CD4-positive, alpha-beta T cell treated with Interleukin-15 for 4 hours (primary cell): ENCODE measurements at places on chromosomes 6 and 20.

DNA sequence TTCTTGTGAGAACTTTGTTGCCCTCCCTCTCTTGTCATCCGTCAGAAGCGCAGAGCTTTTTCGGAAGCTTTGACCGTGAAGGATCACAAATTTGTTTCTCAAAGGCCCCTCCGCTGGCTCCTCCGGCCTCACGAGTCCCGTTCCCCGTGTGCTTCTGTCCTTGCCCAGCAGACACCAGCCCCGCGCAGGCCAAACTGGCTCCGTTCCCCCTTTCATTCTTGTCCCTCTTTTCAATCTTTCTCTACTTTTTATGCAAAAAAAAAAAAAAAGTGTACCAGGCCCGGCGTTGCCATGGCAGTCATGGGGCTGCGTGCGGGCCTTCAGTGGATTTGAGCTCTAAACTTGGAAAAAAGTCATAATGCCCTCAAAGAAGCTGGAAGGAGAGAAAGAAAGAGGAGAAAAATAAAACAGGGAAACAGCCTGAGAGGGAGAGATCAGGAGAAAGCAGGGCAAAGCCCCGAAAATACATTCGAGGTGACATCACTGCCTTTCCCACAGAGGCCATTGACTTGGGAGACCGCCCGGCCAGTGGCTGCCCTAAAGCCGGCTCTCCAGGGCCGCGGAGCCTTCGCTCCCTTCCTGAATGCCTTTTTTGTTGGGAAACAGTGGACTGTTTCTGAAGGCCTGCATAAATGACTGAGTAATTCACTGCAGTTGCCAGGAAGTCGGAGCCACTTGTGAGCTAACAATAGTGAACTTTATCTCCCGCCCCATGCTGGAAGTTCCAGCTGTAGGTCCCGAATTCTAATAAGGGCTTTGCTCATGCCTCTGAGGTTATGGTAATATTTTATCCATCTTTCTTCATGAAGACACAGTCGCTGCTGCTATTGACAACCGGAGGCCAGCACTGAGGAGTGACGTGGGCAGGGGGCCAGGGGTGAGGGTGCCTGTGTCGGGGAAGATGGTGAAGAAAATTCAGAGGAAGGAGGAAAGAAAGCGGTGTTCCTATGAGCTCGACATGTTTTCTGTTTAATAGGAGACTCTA lies 670.9 kb downstream of the QKI start:
- DNase-seq = no peak

- DNase-seq = no peak
Observed at GRCh38 chr6:3309391-3310050, 50.8 kb downstream of the PSMG4 start.

DNA sequence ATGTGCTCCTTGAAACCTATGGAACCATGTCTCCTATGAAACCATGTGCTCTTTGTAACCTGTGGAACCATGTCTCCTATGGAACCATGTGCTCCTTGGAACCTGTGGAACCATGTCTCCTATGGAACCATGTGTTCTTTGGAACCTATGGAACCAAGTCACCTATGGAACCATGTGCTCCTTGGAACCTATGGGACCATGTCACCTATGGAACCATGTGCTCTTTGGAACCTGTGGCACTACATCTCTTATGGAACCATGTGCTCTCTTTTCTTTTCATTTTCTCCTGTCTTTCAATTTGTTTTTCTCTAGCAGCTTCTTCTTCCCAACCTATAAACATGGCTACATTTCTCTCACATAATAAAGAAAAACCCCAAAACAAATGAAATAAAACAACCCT lies 11.9 kb upstream of the CCN2 start:
- DNase-seq = no peak

DNA sequence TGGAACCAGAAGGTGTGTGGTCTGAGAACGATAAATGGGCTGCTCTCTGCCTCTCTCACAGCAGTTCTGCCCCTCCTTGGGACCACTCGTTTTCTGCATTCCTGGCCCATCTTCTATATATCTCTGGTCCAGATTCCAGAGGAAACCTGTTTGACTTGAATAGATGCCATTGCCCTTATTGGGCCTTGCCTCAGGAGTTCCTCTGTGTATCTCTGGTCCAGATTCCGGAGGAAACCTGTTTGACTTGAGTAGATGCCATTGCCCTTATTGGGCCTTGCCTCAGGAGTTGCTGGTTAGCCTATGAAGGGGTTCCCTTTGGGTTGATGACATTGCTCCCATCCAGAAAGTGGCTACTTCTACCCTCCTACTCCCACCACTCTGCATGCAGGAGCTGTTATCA lies 189.4 kb downstream of the SLC16A10 start:
- DNase-seq = no peak

DNA sequence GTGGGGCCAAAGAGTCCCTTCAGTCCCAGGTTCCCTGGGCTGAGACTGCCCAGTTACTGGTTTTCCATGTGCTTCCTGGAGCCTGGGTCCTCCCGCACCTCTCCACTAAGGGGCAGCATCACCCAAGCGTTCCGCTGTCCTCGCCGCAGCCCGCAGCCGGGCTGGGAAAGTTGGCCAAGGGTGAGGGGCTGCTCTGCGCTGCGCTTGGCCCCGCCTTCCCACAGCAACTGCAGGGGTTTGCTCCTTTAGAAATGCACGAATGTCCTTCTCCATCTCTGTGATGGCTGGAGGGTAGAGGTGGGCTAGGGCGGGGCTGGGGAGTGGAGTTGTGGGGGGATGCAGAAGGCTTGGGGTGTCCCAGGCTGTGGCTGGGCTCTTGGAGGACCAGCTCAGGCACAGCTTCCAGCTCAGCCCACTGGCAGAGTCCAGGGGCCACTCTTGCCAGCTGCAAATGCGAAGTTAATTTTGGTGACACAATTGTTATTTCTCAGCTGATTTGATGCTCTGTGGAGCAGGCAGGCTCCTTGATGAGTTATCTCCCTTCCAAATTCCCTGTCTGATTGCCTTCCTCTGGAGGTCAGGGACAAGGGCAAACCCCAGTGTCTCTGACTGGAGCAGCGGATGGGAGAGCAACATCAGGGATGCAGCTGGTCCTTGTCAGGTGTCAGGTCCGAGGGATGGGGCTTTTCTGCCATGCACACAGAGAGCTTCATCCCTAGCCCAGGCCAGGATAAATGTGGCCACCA lies 63.2 kb downstream of the NOL4L start:
- DNase-seq = peak; percentile 68

GRCh38 chr6:3403238-3404173 lies 53.3 kb downstream of the SLC22A23 start:
- DNase-seq = no peak

DNA sequence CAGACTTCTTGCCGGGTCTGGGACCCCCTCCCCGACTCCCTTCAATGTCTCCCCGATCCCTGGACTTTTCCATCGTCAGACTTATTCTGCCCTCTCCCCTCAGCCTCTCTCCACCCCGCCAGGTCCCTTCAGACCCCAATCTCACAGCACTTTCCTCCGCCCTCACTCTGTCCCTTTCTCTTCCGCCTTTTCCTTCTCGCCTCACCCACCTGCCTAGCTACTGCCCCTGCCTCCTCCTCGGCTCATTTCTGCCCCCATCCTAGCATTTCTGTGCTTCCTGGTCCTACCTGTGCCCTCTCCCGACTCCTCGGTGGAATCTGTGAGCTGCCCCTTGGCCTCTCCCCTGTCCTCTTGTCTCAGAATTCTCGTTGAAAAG lies 616 bp downstream of the CHMP4B start:
- DNase-seq = no peak

DNA sequence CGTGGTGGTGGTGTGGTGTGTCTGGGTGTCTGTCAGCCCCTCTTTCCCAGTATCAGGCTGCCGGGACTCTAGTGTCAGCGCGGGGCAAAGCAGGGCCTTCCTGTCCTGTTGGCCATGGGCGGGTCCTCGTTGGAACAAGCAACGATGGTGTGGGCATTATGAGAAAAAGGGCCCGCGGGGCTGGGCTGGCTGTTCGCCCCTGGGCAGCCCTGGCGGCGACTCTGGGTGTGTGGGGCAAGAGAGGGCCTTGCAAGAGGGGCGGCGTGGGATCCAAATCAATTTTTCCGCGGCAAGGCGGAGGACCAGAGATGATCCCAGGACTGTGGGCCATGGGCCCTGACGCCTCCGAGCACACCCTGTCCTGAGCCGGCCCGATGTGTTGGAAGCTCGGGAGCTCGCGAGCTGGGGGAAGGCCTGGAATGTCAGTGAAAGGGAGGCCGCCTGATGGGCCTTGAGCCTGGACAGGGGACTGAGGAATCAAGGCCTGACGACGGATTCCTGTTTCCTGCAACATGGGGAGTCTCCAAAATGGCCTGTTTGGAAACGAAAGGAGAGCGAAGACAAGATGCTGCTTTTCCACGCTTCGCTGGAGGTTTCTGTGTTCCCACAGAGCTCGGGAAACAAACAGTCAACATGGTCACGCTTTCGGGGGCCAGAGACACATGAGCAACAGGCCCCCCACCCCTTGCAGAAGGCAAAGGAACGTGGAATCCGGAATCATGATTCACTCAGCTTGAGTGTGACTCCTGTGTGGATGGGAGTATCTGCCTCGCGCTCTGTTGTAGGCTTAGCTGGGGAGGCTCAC lies 364.7 kb upstream of the DEFB115 start:
- DNase-seq = no peak

DNA sequence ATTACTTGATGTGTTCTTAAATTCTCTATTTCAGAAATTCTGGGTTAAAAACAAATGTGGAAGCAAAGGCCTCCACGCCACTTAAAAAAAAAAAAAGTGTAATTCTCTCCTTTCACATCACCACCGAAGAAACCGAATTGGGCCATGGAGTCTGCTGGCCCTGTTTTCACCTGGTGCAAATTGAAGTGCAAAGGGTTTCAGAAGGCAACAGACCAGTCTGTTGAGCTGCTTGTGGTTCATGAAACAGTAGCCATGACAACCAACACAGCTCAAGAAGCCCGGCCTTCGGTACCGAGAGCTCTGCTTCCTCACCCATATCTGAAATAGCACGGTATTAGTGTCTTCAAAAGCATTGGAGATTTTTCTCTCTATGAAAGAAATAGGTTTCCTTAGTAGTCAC lies 63.1 kb downstream of the GMPR start:
- DNase-seq = no peak

- DNase-seq = no peak
Observed at GRCh38 chr20:56781108-56781739, 152.1 kb downstream of the TFAP2C start.

GRCh38 chr6:19712012-19712688 lies 125.0 kb upstream of the ID4 start:
- DNase-seq = no peak

GRCh38 chr6:142279350-142280180 lies 22.2 kb upstream of the ADGRG6 start:
- no peak for DNase-seq

DNA sequence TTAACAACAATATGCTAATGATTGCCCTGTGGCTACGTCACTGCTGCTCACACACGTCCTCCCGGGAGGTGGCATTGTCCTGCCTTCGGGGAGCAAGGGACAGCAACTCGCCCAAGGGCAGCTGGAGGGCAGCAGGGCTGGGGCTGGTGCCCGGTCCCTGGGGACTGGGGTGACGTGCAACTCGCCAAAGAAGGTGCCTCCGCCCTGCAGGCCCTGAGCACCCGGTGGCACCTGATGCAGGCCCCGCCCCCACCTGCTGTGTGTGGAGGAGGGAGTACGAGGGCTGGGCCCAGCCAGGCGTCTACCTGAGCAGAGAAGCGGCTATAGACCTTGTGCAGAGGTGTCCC lies 64.8 kb upstream of the SLCO4A1 start:
- no peak for DNase-seq

DNA sequence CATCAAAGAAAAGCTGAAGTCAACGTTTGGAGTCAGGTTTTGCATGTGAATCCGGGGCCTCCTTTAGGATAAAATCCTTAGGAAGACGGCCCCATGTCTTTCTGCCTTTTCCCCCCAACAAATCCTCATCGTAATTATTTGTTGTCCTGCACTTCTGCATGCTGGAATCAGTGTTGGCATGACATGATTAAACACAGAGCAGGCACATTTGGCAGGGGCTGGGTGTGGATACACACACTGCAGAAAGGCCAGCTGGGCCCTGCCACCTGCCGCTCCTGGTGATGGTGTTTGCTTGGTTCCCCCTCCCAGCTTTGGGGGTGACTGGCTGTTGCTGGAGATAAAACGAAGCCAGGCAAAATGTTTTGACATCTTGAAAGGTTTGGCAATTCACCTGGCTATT lies 46.3 kb upstream of the FOXA2 start:
- DNase-seq = no peak

DNA sequence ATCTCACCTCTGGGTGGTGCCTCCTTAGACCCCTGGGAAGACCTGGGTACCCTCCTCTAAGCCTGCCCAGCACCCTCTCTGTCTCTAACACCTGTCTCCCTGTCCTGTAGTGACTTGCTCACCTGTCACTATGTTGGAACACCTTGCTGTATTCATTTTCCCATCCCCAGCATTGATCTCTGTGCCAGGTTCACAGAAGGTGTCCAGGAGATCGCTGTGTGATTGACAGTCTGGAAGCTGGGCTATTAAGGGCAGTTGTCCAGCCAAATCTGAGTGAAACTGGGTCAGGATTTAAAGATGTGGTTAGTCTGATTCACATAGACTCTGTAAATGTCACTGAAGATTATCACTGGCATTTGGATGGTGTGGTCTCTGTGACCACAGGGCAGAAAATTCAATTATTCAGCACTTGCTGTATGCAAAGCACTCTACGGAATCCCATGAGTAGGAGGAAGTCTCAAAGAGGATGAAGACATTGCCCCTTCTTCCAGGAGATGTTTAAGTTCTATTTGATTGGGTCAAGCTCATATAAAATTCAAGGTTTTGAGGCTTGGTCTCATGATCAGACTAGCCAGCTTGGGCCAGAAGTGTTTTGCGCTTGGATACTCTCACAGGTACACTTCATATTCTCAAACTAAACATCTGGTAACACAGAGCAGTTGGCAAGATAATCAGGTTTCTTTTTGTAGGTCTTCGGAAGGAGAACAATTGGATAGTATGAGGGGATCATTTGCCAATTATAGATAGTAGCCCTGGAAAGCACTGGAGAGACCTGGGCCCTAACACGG lies 57.8 kb upstream of the TAGAP start:
- no peak for DNase-seq

DNA sequence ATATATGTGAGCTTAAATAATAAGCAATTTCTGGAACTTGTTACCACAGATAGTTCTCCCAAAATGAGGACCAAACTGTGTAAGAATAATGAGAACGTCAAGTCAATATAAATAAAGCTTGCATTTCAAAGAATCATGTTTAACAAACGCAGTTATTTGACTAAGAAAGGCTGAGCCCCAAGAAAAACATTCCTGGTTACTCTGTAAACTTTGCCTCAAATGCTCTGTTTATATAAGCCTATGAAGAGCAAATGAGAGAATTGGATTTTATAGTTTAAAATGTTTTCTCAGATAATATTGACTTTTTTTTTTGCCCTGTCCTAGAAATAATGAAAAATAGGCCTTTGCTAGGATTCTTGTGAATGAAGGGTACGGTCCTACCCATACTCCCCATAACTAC lies 81.3 kb downstream of the C6orf52 start:
- DNase-seq = no peak

DNA sequence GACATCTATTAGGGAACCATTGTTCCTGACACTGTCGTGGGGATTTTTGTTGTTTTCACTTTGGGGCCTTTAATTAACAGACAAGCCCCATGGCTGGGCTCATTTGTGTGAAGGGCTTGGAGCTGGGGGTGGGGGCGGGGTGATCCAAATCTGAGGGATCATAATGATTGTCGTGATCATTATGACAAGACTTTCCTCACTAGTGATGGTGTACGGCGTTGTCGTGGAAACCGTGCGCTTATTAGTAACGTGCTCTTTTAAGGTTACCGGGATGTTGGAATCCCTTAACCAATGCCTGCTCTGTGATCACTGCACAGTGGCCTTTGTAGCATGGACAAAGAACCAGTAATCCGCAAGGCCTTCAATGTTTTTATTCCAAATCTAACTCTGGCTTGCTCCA lies 18.6 kb downstream of the PDYN start:
- DNase-seq = no peak
